Hepatic stellate cell (primary cell): ENCODE measurements at places on chromosomes 1 and 21.

GRCh38 chr1:218671573-218671972 lies 326.4 kb downstream of the TGFB2 start:
- no peak for DNase-seq

DNA sequence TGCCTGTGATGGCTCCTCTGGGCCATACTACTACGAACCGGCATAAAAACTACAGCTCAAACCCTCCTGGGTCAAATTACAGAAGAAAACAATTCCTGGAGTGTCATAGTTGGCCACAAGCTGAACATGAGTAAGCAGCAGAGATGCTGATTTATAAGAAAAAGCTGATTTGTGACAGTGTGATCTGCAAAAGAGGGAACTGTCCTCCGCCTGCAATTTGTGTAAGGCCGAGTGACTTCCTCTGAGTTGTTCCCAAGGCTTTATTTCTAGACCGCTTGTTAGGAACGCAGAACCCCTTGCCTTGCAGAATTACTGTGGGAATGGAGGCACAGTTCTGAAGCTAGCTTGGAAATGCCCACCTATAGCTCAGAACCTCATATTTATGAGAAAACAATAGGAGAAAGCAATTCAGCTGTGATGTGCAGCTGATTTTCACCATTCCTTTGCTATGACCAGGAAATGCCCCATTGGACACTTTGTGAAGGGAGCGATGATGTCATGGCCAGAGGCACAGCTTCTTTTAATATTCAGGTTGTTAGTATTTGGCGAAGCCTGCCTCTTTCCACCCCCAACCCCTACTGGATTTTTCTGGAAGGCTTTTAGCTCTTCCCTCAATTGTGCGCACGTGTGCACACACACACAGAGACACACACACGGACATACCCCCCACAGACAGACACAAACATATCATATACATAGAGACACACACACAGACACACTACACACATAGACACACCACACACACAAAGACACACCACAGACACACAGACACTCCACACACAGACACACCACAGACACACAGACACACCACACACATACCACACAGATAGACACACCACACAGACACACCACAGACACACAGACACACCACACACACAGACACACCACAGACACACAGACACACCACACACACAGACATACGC lies 47.6 kb downstream of the IER5 start:
- peak; percentile 83 for DNase-seq

DNA sequence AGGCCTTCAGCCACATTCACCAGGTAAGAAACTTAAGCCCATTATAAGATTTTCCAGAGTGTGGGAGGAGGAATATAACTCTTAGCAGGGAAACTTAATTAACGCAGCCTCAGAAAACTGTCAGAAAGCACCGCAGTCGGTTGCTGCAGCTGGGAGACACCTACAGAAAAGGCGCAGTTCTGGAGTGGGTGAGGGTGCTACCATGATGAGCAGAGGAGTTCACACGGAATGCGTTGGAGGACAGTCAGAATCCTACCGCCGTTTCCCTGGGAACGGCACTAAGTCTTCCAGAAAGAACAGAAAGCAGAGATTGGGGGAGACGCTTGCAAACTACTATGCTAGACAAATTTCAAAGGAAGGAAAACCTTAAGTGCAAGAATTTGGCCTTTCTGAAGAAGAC lies 6.4 kb downstream of the ACTN2 start:
- DNase-seq, result no peak

DNA sequence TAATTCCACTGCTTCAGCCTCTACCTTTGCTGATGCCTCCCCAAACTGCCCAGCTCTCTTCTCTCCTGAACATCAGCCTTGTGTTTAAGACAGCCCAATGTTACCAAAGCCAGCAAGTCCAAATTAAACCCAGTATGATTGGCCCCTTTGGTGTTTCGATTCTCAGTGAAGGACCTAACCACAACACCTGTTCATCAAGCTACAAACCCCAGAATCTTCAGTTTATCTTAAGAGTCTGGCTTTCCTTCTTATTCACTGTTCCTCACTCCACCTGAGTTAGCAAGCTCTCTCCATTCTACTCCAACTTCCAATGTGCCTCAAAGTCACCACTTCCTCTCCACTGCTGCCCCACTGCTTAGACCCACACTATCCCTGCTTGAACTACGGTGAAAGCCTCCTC lies 25.5 kb upstream of the ITPKB start:
- DNase-seq, result no peak

DNA sequence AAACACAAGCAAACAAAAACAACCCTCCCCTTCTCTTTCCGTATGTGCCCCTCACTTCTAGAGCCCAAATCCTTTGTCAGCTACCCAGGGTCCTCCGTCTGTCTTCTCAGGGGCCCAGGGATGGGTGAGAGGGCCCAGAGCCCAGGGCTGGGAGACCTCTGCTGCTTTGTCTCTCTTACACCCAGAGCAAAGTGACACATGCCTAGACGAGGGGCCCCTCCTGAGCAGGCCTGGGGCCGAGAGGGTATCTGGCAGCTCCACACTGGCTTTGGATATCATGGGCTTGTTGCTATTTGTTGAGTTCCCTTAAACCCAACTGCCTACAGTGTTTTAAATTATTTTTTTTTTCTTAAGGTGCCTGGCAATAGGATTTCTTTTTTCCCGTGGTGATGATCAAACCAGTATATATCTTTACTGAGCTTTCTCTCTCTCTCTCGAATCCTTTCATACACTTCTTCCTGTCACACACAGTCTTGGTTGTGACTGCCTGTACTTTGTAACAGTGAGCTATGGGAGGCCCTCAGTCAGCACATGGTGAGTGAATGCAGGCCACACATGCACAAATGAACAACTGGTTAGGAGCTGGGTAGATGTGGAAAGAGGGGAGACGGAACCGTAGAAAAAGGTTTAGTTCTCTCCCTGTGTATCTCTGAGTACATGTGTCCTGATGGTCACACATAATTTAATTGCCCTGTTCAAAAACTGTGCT lies 14.5 kb downstream of the RASSF5 start:
- no peak for DNase-seq

- DNase-seq, result no peak
Observed at GRCh38 chr1:27455139-27455811, 34.7 kb downstream of the WASF2 start.

GRCh38 chr1:202002507-202002906 lies 7.9 kb upstream of the ELF3 start:
- no peak for DNase-seq

GRCh38 chr1:171742577-171742922 lies 685 bp upstream of the VAMP4 start:
- DNase-seq, result no peak

- DNase-seq, result no peak
Observed at GRCh38 chr1:9760824-9761223, 62.9 kb downstream of the CLSTN1 start.

DNA sequence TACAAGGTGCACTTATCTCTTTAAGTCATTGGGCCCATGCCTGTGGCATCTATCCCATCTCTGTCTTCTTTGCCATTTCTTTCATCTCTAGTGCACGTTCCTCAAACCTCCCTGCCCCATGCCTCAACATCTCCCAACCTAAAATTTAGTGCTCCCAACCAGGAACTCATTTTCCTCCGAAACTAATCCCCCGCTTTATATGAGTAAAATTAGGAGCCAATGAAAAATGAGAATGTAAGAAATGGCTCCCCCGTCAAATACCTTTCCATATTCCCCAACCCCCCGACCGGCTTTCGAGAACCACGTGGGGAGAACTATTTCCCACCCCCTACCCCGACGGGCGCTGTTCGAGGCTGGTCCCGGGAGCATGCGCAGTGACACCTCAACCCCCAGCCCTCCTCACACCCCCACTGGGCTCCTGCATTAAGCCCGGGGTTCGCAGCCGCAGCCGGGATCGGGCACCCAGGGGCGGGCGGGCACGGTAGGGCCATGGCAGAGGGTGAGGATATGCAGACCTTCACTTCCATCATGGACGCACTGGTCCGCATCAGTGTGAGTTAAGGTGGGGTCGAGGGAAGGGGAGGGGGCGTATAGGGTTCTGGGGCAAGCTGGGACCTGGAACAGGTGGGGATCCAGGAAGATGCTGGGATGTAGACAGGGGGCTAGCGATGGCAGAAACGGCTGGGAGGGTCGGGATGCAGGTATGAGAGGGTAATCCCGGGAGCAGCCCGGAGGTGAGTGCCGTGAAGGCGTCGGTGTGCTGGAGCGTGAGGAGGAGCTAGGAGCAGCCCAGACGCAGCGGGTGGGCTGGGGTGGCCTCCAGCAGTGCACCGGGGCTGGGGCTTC lies at the start of gene TRIM46:
TRIM46 (plus strand) TSS at position 372 of the 846 bp plus-strand sequence; CDS start at position 490, 118 bp downstream.
- peak; percentile 74 for DNase-seq

- DNase-seq, result no peak
Observed at GRCh38 chr1:116753312-116753711, 918 bp upstream of the CD2 start.

DNA sequence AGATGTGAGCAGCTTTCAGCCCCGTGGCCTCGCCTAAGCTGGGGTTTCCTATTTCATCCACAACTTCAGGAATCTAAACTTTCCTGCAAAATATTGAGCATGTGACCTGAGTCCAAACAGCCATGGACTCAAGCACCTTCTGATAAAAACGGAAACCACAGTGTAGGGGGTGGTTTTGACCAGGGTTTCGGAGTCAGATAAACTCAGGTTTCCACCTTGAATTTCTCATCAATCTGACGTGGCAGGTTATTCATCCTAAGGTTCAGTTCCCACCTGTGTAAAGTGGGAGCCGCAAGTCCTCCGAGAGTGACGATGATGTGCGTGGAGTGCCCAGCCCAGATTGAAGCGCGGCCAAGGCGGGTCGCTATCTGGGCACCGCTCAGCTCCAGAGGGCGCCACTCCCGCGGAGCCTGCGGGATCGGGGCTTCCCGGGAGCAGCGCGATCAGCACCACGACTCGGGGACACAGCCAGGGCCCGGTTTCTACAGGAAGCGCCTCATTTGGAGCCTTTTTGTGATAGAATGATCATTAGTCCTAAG lies 871 bp upstream of the ETS2 start:
- DNase-seq, result peak; percentile 63

DNA sequence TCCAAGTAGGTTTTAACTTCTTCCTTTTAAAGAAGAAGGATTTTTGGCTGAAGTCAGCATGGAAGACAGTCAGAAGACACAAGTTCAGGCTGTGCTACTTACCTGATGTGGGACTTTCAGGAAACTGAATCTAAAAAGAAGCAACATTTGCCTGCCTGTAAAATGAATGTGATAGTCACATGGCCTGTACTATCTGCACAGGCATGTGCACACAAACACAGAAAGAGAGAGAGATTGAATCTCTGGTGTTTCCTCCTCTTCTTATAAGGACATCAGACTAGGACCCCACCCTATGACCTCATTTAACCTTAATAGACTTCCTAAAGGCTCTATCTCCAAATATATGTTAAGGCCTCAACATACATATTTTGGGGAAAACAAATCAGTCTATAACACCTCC lies 542.9 kb downstream of the PLPP3 start:
- no peak for DNase-seq

GRCh38 chr1:200528858-200529606 lies 91.5 kb downstream of the KIF14 start:
- no peak for DNase-seq

DNA sequence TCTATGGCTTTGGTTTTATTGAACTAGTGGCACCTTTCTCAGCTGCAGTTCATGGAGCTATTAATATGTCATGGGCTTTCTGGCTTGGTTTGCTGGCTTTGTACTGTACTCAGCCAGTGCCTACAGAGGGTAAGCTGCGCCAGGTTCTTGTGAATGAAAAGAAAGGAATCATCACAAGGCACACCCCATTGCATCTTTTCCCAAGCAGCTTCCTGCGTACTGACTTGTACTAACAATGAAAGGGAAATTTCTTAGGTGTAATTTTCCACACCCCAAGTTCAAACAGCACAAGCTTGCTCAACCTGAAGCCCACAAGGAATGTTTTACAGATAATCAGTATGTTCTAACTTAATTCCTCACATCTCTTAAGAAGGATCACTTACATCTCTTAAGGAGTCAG lies 78.0 kb upstream of the TNFSF18 start:
- DNase-seq, result no peak

DNA sequence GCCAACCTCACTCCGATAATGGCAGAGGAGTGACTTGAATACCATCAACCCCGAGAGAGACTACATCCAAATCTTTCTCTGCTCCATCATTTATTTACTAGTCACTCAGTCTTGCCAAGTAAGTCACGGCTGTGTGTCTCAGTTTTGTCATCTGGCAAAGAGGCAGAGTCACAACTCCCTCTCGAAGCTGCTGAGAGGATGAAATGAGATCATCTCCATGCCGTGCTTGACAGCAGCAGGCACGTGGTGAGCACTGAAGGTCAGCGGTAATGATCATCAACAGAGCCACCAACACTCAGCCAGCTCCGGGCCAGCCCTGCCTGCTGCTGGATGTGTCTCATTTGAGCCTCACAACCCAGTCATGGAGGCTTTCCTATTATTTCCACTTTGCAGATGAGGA lies 19.9 kb downstream of the ALDH4A1 start:
- DNase-seq, result no peak

GRCh38 chr1:84433258-84434080 lies 35.2 kb downstream of the DNASE2B start:
- DNase-seq, result peak; percentile 54

DNA sequence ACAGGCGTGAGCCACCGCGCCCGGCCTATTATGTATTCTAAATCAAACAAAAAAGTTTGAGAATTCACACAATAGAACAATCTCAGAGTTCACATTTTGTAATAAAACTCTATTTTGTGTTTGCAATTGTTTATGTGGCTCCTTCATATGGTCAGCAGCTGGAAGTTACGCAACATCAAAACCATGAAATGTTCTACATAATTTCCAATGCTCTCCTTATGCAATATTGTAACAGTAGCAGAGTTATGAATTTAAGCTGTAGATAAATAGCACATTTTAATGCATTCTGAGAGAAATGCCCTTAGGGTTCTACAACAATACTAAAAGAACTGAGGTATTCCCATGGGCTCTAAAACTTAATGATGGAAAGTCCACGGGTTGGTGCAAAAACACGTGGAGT lies 62.3 kb upstream of the COL11A1 start:
- DNase-seq, result no peak

DNA sequence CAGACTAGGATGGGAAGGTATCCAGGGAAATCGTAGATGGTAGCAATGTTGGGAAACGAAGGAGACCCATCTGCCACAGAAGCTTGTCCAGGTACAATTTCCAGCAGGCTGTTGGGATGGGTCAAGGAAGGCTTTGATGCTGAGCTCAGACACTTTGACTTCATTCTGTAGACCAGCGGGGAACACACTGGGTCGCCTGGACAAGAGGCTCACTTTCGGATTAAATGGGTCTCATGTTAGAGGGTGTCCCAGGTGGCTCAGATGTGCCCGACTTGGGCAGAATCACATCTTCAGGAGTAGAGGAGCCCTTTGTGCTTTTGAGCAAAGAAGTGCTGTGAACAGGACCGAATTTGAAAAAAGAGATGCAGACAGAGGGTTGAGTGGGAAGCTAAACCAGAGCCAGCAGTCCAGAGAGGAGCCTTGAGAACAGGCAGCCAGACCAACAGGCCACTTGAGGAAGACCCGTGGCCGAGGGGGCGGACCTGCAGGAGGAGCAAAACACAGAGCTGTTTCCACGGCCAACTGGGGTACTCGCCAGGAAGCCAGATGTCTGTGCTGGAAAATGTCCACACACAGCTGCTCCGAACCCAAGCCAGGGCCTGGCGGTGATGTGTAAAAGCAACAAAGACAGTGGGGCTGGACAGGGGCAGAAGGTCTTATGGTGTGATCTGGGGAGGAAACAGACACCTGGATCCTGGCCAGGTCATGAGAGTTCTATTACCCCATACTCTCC lies 146.9 kb downstream of the AJAP1 start:
- no peak for DNase-seq

GRCh38 chr1:2271211-2271721 lies 43.1 kb downstream of the SKI start:
- no peak for DNase-seq
